ENCODE measurements at places on chromosomes 12 and 14. TPM values are rescaled to one million over a fixed set of nuclear protein-coding genes. Genes with fewer than 3 reads are reported as not detected.

Gene OR4N5
- total RNA-seq = not detected

Gene CCDC175
- total RNA-seq = not detected

Gene RILPL2
- 1.4 TPM for total RNA-seq

- DNase-seq = no peak
Observed at GRCh38 chr12:12975322-12976077, 23.5 kb upstream of the GPRC5D start.

- peak; percentile 97 for DNase-seq
Observed at GRCh38 chr12:124567673-124568373, 411 bp upstream of the NCOR2 start.

GRCh38 chr12:80625051-80625450 lies 82.4 kb upstream of the MYF6 start:
- no peak for DNase-seq

DNA sequence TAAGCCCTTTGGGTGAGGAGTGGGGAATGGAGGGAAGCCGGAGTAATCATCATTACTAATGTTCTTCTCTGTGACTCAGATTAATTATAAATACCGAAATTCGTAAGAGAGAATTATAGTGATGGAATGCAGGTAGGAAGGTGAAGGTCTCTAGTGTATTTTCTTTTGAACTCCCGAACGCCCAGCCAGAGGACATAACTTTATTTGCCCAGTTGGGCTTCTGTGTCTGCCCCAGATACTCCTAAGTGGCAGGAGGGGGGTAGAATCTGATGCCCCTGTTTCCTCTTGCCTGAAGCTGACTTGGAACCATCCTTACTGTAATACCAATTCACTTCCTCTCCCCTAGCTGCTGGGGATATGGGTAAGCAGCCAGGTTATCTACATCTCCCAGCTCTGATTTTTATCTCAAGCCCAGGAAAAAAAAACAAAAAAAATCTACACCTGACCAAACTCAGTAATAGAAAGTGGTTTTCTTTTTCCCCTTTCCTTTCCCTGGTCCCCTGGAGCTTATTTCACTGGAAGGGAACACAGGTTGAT lies 84.4 kb upstream of the CISTR start:
- no peak for DNase-seq

GRCh38 chr12:6369916-6370575 lies 5.3 kb downstream of the SCNN1A start:
- no peak for DNase-seq

- DNase-seq = peak; percentile 40
Observed at GRCh38 chr12:53695152-53696145, 19.6 kb upstream of the ATP5MC2 start.

- DNase-seq = no peak
Observed at GRCh38 chr12:75764091-75764841, 252.9 kb upstream of the KRR1 start.

- DNase-seq = no peak
Observed at GRCh38 chr12:13596714-13597113, 384.7 kb downstream of the GRIN2B start.

DNA sequence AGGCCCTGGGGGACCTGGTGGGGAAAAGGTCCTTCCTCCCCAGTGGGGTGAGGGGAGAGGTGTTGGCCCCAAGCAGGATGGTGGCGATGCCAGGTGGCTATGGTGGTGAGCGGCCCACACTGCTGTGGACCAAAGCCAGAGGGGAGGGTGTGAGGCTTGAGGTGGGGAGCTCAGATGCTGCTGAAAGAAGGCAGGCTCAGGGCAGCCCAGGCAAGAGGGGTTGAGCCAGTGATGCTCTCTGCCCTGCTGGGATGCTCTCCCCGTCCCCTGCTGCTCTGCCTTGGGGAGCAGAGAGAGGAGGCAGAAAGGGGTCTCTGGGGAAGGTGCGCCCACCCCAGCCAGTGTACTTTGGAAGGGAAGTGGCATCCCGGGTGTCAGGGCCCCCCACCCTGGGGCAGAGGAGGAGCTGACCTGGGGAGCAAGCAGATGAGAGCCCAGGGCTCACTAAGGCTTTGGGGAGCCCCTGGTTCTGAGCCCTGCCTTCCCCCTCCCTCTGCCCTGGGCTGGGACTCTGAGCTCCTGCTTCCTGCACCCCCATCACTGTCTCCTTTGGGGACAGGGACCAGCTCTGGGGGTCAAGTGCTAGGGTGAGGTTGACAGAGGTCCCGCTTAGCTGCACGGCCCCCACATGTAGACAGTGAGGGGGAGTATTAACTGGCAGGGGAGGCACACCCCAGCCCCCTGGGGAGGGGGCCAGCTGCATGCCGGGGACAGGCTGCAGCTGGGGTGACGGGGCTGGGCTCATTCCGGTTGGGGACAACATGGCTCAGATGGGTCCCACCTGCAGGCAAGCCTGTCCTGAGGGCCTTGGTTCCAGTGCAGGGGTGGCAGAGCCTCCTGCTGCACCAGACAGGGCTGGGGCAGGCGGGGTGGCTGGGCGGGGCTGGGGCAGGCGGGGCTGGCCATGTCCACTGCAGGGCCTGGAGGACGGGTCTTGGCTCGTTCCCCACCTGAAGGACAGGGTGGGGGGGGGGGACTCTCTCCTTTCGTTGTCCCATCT lies 124.4 kb downstream of the KIF26A start:
- DNase-seq = no peak

- DNase-seq = no peak
Observed at GRCh38 chr14:36304895-36305294, 15.5 kb downstream of the MBIP start.

Measured in tongue (tissue), 3 donors.